AG10803 (cell line): ENCODE measurements at places on chromosomes 16 and 17.

- peak; percentile 65 for DNase-seq
These were observed 11.4 kb downstream of the CFAP97D1 start for GRCh38 chr17:43791589-43791988.

DNA sequence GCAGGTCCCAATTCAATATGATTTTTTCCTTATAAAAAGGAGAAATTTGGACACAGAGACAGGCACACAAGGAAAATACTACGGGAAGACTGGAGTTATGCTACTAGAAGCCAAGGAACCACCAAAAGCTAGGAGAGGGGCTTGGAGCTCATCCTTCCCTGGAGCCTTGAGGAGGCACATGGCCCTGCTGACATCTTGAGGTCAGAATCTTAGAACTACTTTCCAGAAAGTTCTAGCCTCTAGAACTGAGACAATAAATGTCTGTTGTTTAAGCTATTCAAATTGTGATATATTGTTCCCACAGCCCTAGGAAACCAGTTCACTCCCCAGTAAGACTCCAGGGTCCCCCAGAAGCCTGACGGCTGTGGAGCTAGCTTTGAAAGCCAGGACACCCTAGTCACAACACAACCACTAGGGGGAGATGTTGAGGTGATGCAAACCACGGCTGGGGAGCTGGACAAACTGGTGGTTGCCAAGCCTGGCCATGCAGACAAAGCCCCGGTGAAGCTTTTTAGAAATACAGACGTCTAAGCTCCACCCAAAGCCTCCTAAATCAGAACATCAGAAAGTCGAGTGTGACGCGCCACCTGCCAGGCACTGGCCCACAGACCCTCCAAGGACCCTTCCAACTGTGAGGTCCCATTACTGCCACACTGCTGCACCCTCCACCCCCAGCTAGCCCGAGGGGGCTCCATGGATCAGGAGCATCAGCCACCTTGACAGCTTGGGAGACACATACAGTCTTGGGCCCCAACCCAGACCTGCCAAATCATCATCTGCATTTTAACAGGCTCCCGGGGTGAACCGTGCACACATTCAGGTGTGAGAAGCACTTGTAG lies 106.4 kb downstream of the SLC39A11 start:
- peak; percentile 68 for DNase-seq

DNA sequence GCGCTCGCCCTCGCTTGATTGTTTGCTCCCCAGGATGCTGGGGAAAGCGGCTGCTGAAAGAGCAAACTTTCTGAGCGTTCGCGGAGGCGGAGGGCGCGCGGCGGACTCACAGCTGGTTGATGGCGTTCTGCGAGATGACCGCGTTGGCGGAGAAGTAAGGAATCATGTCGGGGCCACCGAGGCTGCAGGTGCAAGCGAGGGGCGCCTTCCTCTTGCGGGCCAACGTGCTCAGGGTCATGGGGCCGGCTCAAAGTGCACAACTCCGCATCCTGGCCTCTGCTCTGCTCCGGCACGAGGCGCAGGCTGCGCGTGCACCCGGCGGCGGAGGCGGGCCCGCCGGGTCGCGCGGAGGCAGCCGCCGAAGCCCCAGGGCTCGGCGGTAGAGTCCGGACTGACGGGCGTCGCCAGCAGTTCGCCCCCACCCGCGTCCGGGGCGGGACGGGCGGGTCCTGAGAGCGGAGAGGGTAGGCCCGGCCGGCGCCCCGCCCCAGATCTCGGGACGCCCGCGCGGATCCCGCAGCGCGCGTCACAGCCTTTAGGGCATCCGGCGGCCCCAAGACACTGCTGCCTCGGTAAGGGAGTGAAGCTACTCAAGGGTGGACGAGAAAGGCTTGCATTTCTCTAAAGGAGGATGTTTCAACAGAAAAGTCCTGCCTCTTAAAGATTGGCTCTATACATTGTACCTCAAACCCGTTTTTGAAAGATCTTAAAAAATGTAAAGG lies 138.5 kb upstream of the CORO6 start:
- DNase-seq, result peak; percentile 86

- no peak for DNase-seq
These were observed 618 bp downstream of the GGA3 start for GRCh38 chr17:75260641-75261335.

DNA sequence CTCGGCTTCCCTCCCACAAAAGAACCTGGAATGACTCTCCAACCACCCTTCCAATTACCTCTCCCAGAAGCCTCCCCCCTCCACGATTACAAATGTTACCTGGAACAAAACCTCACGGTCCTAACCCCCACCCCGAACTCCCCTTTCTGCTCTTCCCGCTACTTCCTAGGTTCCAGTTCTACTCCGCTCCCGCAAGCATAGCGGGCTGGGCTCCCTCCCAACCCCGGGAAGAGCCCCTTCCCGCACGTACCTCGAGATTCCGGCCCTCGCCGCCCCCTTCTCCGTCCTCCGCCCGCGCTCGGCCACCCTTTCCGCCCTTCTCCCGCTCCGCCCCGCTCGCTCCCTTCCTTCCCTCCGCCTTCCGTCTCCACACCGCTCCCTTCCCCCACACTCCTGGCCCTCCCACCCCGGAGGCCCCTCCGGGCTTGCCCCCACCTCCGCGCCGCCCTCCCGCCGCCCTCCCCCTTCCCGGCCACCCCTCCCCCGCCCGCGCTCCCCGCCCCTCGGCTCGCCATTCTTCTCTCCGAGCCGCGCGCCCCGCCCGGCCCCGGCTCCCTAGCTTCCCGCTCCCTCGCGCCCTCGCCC lies 457 bp downstream of the CHTF8 start:
- DNase-seq, result peak; percentile 77

GRCh38 chr16:28845293-28845692 lies 855 bp downstream of the TUFM start:
- DNase-seq, result no peak

GRCh38 chr16:20004931-20005330 lies 68.8 kb downstream of the GPR139 start:
- no peak for DNase-seq

DNA sequence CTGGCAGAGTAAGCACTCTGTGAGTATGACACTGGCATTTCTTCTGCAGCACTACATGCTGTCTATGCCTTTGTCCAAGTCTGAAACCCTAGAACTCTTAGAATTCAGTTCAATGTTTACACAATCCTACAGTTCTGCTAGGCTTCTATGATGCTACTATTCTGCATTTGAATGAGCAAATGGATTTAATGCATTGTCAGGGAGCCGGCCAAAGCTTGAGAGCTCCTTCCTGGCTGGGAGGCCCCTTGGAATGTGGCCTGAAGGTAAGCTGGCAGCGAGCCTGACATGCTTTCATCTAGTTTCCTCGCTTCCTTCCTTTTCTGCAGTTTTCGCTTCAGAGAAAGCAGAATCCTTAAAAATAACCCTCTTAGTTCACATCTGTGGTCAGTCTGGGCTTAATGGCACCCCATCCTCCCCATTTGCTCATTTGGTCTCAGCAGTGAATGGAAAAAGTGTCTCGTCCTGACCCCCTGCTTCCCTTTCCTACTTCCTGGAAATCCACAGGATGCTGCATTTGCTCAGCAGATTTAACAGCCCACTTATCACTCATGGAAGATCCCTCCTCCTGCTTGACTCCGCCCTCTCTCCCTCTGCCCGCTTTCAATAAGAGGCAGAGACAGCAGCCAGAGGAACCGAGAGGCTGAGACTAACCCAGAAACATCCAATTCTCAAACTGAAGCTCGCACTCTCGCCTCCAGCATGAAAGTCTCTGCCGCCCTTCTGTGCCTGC lies at the start of gene CCL2:
TSS of gene CCL2 (plus strand) at position 635 of the 730 bp plus-strand sequence. CDS start at position 700, 65 bp downstream.
- DNase-seq, result peak; percentile 73
